ENCODE measurements at places on chromosomes 12 and 14. TPM values are rescaled to one million over a fixed set of nuclear protein-coding genes. Genes with fewer than 3 reads are reported as not detected.
A peak's percentile ranks its signal among the peaks of the same experiment; 100 is the strongest.

KRT6C gene
- not detected for total RNA-seq

GPR84 gene
- total RNA-seq = not detected

CD69 gene
- 1.1 TPM for total RNA-seq

POTEM gene
- total RNA-seq = not detected

SLC25A21 gene
- 0.89 TPM for total RNA-seq

ZCCHC8 gene
- 9.0 TPM for total RNA-seq

PCED1B gene
- total RNA-seq = 1.1 TPM

TCTN2 gene
- total RNA-seq = 3.7 TPM

SMCO2 gene
- not detected for total RNA-seq

MED6 gene
- total RNA-seq = 18.6 TPM

POTEG gene
- not detected for total RNA-seq

B4GALNT1 gene
- total RNA-seq = 5.1 TPM

RNF34 gene
- total RNA-seq = 19.9 TPM

RBM19 gene
- 19.8 TPM for total RNA-seq

WNT5B gene
- 2.4 TPM for total RNA-seq

FGF6 gene
- total RNA-seq = not detected

SLC5A8 gene
- not detected for total RNA-seq

GPRC5D gene
- total RNA-seq = not detected

TMBIM4 gene
- 65.9 TPM for total RNA-seq

DNA sequence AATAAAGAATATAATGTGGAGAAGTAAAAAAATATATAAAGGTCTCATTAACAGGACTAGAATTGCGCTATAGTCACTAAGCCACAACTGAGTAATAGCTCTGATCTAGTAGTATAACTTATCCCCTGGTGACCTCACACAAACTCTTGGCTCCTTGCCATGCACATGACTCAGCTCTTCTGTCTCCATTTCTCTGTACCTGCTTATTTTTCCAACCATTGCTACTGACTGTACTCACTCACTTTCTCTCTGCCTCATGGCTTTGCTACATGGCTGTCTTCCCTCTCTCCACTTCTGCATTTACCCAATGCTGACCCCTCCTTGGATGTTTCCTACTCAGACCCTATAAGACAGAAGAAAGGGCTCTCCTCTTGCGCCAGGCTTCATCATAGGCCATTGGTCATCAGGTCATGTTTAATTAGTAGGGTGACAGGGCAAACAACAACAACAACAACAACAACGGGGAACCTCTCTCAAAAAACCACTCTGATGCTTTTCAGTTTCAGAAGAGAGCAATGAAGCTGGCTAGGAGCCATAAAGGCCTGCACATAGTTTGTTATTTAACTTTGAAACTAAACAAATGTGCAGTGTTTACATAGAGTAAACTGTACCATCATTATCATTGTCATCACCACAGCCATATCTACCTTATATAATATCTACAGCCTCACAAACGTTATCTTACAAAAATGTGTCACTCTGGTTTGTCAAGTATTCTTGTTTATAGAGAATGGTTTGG is 25.6 kb upstream of the KRAS start:
- DNase-seq = no peak

GRCh38 chr12:108309674-108310312 is 29.3 kb downstream of the CMKLR1 start:
- DNase-seq = no peak

DNA sequence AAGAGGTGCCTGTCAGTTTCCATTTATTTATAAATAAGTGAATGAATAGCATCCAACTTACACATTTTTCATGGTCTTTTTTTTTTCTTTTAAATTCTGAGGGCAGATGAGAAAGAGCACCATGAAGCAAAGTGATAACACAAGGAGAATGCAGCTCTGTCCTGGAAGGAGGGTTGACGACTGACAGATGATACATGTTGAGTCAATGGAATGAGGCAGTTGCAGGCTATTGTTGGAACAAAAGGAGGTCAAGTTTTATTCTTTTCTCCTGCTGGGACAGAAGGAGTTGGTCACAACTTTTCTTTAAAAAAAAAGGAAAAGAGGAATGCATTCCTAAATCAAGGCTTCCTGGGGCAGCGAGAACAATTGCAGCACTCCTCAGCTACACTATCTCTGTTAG is 119.9 kb upstream of the PLEKHG7 start:
- no peak for DNase-seq

GRCh38 chr14:68730348-68730747 is 62.5 kb downstream of the ZFP36L1 start:
- no peak for DNase-seq

GRCh38 chr12:49428793-49429192 is 61.5 kb downstream of the SPATS2 start:
- no peak for DNase-seq

GRCh38 chr12:87758271-87758670 is 270.9 kb downstream of the C12orf50 start:
- no peak for DNase-seq

- no peak for DNase-seq
Observed at GRCh38 chr14:31484754-31485153, 3.1 kb downstream of the GPR33 start.

- DNase-seq = no peak
Observed at GRCh38 chr12:112798048-112798760, 6.7 kb downstream of the RPH3A start.

DNA sequence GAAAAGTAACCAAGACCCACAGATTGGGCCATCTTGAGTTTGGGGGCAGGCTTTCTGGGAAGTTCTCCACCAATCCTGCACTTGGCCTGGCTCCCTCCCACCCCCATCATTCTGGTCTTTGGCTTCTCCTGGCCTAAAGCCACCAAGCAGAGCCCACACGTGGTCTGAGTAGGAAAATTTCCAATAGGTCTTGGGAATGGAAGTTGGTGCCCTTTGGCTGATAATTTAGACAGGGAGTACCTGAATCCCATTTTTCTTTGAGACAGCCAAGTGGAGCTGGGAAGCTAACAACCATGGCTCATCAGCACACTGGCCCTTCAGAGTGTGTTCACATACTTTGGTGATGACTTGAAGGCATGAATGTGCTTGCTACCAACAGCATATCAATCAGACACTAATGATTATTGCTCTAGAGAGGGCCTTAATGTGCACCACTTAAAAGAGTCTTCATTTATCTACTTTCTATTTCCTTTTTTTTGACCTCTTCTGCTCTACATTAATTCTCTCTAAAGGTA is 156.0 kb downstream of the EGLN3 start:
- no peak for DNase-seq

GRCh38 chr12:121404734-121405133 is 4.8 kb downstream of the RNF34 start:
- no peak for DNase-seq

DNA sequence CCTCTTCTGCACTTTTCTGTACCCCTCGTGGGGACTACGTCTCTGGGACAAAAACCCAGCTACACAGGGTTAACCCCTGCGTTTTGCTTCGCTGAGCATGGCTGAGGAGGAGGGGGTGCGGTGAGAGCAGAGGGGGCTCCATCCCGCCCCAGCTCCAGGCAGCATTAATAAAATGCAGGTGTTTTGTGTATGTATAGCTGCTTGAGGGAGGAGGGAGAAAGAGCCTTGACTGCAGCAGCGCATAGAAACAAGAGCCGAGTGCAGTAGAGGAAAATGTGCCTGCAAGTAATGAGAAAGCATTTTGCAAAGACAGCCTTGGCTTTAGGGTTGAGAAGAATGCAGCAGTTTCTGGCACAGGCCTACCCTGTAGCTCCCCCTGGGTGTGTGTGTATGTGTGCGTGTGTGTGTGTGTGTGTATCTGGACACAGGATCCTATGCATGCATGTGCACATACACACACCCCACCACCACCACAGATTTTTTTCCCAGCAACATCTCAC is 103.9 kb downstream of the ZFP36L1 start:
- DNase-seq = no peak

GRCh38 chr12:51242876-51243275 is 4.2 kb downstream of the DAZAP2 start:
- DNase-seq = no peak

DNA sequence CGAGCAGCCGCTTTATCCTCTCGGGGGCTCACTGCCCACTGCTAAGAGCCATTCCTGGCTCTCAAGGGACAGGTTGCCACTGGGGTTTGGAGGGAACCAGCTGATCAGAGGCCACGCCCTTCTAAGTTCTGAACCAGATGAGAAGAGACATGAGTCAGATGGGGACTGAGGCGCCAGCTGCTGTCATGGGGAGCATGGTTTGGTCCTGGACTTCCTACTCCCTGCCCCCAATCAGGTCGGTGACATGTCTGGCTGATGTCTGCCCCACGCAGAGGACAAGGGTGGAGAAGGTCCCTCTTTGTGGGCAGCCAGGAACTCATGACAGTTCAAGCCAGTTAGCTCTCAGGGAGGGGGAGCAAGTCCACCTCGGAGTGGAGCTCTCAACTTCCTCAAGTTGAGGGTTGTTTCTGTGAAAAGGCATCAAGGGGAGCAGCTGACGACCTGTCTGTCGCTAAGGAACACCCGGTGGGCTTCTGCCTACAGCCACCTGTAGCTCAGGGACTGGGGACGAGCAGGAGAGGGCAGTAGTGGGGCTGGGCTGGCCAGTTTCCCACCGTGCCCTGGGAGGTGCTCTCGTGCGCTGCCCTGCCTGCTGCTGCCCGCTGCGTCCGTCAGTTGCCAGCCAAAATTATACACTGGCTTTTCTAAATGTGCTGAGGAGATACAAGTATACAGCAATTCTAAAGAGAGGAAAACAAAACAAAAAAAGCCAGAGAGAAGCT is 20.5 kb downstream of the PSMC1 start:
- DNase-seq = no peak

GRCh38 chr14:54001189-54001878 is 44.7 kb upstream of the BMP4 start:
- no peak for DNase-seq

DNA sequence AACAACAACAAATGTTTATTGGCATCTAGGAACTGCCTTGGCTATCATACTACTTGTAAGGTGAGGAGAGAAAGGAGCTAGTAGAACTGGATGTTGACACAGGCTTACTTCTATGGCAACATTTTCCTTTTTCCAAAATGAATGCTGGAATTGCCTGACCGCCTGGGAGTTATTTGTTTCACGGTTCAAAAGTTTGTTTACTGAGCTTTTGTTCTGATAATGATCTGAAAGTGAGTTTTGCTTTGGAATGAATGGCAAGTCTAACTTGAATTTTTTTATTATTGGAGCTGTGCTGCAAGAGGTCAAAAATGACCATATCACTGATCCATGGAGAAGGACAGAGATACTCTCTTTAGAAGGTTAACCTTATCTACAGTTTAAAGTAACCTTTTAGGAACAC is 183.5 kb upstream of the CAND1 start:
- no peak for DNase-seq

DNA sequence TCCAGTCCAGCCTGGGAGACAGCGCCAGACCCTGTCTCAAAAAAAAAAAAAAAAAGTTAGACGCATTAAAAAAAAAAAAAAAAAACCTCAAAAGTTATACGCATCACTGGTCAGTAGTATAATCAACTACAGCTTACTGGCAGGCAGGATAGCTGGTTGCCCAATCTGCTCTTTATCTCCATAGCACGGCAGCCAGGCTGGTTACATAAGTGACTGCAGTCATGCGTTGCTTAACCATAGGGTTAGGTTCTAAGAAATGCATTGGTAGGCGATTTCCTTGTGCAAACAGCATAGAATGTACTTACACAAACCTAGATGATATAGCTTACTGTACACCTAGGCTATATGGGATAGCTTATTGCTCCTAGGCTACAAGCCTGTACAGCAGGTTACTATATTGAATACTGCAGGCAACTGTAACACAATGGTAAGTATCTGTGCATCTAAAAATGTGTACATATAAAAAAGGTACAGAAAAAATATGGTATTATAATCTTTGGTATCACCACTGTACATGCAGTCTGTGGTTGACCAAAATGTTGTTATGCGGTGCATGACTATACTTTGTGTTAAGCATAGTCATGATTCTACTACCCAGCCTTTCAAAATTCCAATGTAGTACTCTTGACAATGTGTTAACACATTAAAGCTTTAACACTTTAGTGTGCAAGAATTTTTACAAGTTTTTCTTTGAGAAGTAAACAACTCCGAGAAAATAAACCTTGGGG is 8.1 kb downstream of the L2HGDH start:
- DNase-seq = no peak

GRCh38 chr12:13223179-13223804 is 26.8 kb downstream of the EMP1 start:
- no peak for DNase-seq

GRCh38 chr14:80211153-80212022 is at the start of gene DIO2:
DIO2 (minus strand) TSS chr14:80211504; CDS start chr14:80211472, 32 bp downstream.
- peak; percentile 77 for DNase-seq

- no peak for DNase-seq
Observed at GRCh38 chr14:63542231-63542999, 762 bp downstream of the PPP2R5E start.

DNA sequence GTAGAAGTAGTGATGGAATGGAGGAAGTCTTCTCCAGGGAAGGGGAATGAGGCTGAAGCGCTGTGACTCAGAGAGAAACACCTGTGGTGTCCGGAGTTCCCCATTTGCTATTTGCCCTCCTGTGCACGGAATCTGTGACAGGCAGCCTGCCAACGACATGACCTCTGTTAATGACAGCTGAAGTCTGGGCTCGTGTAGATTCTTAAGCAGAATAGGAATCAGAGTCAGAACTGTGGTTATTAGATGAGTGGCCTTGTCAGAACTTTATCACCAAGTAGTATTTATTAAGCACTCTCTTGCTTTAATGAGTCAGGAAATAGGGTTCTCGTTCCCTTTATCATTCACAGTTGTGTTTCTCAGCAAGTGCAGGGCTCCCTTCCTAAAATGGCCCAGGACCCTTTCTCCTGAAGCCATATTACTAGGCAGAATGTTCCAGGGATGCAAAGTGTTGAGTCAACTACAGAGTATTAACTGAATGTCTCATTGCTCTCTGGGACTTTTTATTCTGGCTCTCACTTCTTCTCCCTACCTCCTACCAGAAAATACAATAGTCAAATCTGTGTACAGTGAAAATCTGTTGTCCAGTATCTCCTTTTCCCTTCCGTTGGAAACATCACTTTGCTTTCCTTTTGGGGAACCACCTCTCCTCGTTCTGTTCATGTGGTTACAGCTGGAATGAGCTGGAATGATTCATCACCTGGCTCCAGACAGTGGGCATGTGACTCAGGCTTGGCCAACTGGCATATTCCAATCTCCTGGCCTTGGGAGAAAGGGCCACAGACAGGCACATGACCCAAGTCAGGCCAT is 77.8 kb upstream of the MAX start:
- peak; percentile 61 for DNase-seq

- no peak for DNase-seq
Observed at GRCh38 chr12:52644078-52644415, 8.0 kb downstream of the KRT2 start.

DNA sequence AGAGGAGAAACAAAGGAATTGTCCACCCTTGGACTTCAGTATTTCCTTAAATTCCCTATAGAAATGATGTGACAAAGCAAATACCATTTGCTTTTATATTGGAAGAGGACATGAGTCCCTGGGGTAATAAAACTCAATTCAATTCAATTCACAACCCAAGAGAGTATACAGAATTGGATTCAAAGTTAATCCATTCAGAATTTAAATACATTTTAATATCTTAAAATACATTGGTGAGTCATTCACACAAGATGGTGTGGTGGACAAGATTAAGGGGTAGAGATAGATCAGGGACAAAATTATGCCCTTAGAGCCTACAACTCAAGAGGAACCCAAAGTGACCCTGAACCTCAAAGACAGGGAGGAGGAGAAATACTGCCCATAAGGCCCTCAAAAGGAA is 495.0 kb upstream of the TMPO start:
- no peak for DNase-seq

GRCh38 chr12:118035190-118036041 is 18.9 kb downstream of the RFC5 start:
- no peak for DNase-seq

Measured in left ventricle myocardium superior (tissue), 1 donor.